ENCODE measurements at places on chromosomes 2 and 18.

- no peak for DNase-seq
Measured at GRCh38 chr2:218546012-218546411, 22.1 kb downstream of the USP37 start.

DNA sequence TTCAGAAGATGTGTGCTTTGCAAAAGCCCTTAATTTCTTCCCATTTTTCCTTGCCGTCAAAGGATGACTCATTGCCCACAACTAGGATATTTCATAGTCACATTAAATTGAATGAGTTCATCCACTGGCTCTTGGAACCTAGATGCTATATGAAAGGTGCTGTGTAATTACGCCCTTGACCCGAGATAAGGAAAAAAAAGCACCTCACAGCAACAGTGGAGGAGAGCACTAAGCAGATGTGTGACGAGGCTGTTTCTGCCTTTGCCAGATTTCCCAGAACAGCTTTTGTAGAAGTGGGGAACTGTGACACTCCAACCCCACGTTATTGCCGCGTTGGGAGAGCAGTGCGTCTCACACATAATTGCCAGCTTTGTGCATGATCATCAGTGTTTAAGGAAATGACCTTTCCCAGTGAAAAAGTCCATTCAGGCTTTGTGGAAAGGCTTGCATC, 33.3 kb upstream of the TMEM87B start:
- no peak for DNase-seq

DNA sequence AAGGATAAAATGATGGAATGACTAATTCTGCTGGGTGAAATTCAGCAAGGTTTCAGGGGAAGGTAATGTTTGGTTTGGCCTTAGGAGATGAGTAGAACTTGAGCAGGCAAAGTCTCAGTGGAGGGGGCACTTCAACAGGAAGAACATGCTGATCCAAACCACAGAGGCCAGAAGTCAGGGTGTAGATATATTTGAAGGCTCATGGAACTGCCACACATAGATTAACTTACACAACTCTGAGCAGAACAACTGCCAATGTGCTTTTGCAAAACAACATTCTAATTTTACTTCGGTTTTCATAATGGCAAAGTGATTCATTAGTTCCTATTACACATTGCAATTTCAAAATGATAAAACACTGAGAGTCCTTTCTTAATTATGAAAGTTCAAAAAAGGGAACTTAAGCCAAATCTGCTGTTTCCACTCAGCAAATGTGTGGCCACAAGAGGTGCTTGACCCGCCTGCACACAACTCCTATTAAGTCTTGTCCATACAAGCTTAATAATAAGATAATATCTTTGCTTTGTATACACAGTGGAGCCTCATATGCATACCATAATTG, 284.8 kb downstream of the MREG start:
- no peak for DNase-seq

DNA sequence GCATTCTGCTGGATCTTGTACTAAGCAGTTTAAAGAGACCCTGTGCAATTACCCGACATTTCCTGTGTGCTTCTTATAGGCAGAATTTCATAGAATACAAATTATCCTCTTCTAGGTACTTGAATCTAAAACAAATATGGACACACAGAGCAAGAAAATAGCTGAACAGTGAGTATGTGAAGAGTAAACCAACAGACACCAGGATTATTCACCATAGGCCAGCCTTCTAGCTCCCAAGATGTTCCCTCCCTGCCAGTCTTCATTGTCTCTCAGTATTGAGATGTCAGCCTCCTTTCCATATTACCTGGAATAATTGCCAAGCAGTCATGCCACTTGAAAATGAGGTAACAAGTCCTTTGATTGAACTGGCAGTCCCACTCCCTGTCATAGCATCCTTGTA, 187.1 kb downstream of the PTPRM start:
- DNase-seq: no peak

- DNase-seq: no peak
Measured at GRCh38 chr2:164700390-164700789, 79.1 kb upstream of the GRB14 start.

DNA sequence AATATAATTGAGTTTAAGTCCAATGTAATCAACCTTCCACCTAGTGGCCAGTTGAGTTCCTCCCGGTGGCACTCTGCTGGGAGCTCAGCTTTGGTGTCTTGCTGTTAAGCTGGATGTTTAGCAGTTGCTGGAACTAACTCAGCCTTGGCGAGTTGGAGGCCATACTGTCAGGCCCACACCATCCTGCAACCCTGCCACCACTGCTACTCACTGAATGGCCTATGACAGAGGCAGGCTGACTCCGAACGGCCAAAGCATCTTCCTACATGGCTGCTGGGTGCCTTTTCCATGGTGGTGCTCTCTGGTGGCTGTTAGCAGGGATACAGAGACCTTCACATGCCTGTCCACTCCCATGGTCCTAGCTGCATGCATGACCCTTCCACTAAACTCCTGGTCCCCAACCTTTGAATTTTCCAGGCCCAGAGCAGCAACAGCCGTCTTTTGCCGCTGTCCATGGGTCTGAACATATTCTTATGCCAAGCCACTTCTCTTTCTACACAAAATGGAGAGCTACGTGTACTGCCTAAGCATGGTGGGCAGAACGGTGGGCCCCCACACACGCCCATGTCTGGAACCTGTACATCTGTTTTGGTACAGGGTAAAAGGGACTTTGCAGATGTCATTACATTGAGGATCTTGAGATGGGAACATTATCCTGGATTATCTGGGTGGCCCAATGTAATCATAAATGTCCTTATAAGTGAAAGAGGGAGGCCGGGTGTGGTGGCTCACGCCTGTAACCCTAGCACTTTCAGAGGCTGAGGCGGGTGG, 15.0 kb upstream of the TRAF3IP1 start:
- no peak for DNase-seq

- no peak for DNase-seq
Measured at GRCh38 chr2:57701391-57701791, 345.2 kb upstream of the VRK2 start.

DNA sequence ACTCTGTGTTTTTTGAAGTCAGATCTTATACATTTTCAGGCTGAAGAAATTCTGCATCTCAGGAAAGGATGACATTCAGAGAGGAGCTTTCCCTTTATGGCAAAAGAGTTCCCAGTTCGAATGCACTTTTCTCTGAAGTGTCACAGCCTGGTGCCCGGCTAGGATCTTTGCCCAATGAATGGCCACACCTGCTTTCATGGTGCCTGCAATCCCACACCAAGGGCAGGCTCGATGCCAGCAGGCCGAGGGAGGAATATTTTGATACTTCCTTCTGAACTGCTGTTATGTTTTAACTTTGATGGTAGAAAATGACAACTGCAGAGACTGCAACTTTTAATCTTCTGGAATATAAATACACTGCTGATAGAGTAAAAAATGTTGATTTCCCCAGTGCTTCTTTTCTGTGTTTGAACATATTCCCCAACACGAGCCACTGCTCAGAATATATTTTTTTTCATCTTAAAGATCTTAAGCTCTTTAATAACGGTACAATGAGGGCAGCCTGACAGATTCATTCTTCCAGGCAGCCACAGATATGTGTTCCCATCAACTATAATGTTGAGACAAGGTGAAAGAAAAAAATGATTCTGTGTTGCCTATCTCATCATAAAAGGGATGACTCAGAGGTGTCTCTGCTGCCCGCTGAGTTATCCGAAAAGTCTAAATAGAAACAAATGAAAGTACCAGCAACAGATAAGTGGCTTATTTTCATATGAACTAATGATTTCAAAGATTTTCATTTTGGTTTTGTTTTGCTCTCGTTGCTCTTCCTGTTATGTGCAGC, 848.5 kb downstream of the DCDC2C start:
- DNase-seq: no peak

DNA sequence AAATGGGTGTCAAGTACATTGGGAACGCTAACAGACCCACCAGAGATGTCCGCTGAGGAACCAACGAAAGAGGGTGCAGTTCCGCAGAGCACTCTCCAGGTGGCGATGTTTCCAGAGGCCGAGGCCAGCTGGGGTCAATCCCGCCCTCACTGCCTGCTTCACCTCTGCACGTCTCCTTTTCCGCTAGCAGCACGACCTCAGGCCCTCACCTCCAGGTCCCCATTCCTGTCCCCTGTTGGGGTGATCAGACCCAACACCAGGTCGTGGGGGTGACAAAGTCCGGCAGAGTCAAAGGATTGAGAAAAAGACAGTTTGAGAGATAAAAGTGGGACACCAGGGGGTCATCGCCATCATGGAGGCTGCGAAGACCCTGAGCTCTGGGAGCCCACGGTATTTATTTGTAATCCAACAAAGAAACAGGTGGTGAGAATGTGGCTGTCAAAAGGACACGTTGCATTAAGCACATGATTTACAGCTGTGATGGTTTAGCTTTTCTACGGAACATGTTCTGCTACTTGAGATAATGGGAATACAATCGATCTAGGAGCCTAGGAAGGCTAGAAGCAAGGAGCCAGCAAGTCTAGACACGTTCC, 27.3 kb downstream of the ZAP70 start:
- no peak for DNase-seq

GRCh38 chr2:237561221-237561620, 5.2 kb upstream of the PRLH start:
- no peak for DNase-seq

- DNase-seq: no peak
Measured at GRCh38 chr2:126973745-126974144, 75.1 kb downstream of the TEX51 start.

- DNase-seq: no peak
Measured at GRCh38 chr18:49832221-49832647, 18.9 kb upstream of the ACAA2 start.

- DNase-seq: no peak
Measured at GRCh38 chr2:64325852-64326577, 127.9 kb upstream of the LGALSL start.

DNA sequence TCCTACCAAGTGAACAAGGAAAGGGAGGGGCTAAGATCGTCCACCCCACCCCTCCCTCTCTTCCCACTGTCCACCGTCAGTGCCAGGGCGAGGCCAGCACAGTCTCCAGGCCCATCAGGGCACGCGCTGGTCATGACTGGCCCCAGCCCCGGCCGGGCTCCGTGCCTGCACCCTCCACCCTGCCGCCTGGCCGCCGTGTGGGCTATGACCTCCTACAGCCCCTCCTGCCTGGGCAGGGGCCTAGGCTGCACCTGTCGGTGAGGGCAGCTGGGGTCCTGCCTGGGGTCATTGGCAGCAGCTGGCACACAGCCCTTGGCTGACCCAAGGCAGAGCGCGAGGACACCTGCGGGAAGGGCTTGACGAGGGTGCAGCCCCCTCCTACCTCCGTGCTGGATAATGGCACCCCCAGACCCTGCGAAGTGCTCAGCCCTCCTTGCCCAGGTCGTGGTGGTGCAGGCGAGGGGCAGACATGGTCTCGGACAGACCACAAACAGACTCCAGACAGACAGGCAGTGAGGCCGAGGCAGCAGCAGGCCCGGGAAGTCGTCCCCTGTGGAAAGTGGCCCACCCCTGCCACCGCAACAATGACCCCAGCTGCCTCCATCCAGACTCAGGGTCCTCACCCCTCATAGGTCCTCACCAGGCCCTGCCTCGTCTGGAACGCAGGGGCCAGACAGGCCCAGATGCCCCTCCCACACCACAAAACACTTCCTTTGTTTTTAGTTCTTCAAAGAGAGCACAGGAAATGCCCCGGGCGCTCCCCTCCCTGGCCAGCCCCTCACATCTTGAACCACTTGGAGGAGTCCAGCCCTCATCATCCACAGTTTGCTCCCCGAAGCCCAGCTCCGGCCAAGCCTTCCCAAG, 43.1 kb upstream of the GPC1 start:
- no peak for DNase-seq

- DNase-seq: no peak
Measured at GRCh38 chr2:195049372-195050031, 607.5 kb upstream of the SLC39A10 start.

- DNase-seq: no peak
Measured at GRCh38 chr18:8949206-8949605, 153.3 kb upstream of the NDUFV2 start.

DNA sequence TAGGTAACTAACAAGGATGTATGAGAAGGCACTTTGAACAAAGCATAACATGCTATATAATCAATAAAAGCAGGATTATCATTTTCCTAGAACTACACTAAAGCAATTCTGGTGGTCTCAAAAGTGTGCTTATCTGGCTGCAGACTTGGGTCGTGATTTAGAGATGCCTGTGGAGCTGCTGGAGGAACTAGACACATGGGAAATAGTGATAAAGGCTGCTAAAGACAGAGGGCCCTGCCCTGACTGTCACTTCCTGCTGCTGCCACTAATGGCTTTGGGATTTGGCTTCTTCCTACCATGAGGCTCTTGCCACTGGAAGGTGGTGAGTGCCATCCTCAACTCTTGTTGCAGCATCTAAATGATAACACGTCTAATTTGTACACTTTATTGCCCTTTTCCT, 22.5 kb downstream of the TMEM178A start:
- no peak for DNase-seq

GRCh38 chr2:97931858-97932225, 63.9 kb downstream of the TMEM131 start:
- no peak for DNase-seq

GRCh38 chr2:26801328-26801727, 15.5 kb downstream of the CENPA start:
- DNase-seq: no peak

DNA sequence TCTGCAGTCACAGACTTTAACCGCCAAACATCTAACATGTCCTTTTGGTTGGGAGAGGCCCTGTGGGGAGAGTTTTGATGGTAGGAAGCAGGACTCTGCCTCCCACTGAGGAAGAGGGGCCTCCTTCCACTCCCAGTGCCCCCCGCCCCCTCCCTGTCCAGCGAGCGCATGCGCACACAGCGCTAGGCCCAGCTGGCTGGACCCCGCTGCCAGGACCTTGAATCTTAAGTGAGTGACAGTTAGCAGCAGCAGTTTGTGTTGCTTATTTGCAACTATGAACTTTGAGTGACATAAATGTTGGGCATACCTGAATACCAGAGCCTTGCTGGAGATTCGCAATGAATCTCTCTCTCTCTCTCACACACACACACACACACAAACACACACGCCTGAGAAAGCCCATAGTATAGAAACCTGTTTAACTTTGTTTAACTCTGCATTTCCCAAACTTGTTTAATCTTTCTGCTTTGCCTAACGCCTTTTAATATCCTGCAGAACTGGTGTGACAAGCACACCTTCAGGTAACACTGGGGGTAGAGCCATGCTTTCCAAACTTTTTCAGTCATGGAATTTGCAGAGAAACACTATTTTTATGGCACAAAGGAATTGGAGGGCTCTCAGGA, 134.6 kb upstream of the SMAD2 start:
- no peak for DNase-seq

GRCh38 chr2:156447761-156448160, 11.6 kb downstream of the GPD2 start:
- DNase-seq: no peak

GRCh38 chr2:78646533-78647364, 378.8 kb upstream of the REG3G start:
- no peak for DNase-seq

DNA sequence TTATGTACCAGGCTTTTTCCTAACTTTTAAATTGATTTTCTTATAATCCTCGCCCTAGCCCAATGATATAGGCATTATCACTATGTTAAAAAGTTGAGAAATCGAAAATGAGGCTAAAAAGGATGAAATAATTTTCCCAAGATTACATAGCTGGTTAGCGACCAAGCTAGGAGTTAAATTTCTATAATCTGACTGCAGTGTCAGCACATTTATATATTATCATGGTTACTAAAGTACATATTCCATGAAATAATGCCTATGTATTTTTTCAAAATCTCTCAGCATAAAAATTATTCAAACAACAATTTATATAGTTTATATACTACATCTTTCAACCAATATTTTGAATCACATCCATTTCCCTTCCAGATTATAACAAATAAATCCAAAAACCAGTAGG, 317.3 kb upstream of the TFPI start:
- no peak for DNase-seq

GRCh38 chr2:108538000-108538625, 3.8 kb downstream of the LIMS1 start:
- no peak for DNase-seq

Data from activated T-helper 1 cell treated with anti-CD3 and anti-CD28 coated beads, Interleukin-2, amount 50 U/mL, for 16 hours (primary cell).